GM06990 (cell line): ENCODE measurements at places on chromosomes 11 and 22.
A peak's percentile ranks its signal among the peaks of the same experiment; 100 is the strongest.

GRCh38 chr11:75896843-75897419 lies 81.9 kb downstream of the UVRAG start:
- no peak for DNase-seq

- DNase-seq: no peak
These were observed 41.3 kb downstream of the XKR3 start for GRCh38 chr22:16783930-16784354.

DNA sequence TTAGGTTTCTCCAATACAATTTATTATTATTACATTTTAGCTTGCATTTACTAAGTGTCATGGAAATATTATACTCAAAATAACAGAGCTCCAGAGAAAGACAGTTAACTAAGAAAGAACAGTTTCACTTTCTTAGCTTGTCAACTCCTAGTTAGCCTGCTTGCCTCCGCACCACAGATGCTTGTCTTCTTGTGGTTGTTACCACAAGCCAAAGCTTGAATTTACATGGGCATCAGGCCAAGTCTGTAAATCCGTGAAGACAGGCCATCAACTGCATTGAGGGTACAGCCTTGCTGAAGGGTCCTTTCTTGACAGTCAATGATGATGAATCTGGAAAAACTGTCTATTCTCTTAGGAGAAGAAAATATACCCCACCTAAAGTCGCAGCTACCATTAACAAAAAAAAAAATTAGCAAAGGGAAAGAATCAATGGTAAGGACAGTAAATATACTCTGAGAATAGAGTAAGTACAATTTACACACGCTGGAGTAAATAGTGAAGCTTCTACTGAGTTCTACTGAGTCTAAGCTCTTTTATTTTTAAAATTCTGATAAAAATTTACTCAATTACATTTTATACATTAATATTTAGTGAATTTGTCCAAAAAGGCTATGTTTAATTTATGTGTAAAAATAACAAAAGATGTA lies 15.6 kb upstream of the DENND5A start:
- DNase-seq: peak; percentile 50

GRCh38 chr11:5666402-5666793 lies 18.5 kb downstream of the TRIM5 start:
- no peak for DNase-seq

- DNase-seq: peak; percentile 95
These were observed 7.2 kb upstream of the PLXNB2 start for GRCh38 chr22:50314455-50315288.

DNA sequence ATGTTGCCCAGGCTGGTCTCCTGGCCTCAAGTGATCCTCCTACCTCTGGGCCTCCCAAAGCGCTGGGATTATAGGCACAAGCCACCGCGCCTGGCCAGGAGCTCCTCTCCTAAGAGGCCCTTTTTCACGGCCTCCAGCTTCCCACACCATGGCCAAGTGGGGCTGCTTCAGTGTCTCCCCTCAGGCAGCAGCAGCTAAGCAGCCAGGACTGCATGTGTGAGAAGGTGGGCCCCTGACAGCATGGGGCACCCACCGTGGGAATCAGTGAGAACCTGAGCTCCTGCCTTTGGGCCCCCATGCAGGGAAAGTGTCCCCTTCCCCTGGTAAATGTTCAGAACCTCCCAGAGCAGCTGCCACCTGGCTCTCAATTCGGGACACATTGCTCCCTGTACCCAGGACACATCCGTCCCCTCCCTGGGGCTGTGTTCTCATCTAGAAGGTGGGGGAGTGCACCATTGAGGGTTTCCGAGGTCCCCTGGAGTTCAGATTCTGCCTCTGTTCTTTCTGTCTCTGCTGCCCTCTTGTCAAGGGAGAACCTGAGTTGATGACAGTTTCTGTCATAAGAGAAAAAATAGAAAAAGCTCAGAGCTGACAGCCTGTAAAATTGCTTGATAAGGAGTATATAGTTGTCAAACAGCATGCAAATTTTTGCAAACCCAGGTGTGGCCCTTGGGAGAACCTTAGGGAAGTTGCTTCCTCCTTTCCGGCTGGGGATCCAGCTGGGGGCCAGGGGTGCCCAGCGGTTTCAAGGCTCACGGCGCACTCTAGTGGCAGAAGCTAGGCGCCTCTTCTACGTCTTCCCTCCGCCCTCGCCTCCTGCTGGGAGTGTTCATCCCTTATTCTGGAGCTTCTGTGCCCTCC lies 29.7 kb downstream of the FAM83F start:
- peak; percentile 37 for DNase-seq

DNA sequence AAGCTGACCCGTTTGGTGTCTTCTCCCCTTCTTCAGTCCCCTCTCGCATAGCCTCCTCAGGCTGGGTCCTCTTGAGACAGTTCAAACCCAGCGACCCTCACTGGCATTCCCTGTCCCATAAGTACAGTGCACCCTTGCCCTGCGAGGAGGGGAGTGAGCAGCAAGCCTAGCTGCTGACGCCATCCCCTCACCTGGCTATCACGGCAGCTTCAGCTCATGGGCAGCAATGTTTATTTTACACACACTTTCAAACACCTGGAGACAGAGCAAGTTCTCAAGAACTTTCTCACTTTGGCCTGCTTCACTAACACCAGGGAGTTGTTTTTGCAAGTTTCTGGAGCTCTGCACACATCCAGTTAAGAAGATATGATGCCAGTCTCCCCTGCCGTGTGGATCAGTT lies 189.6 kb upstream of the E2F8 start:
- no peak for DNase-seq

- no peak for DNase-seq
These were observed 107.0 kb downstream of the STIM1 start for GRCh38 chr11:3962406-3962840.

DNA sequence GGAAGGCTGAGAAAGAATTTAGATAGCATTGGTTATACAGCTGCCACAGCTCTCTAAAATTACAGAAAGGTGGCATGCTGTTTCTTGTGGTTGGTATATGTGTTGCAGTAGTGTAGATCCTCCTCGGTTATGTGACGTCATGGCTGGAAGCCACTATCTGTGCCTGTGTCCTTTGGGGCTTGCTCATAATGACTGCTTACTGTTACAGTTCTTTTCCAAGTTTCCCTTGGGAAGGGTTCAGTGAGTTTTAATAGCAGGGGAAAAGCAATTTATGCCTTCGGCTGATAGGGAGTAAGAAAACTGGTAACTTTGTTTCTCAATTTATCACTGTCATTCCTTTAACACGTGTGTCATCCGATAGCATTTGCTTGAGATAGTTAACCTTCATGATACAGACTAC lies 47.2 kb downstream of the POLD3 start:
- DNase-seq: no peak

- no peak for DNase-seq
These were observed 27.1 kb downstream of the PDGFD start for GRCh38 chr11:104136861-104137260.

DNA sequence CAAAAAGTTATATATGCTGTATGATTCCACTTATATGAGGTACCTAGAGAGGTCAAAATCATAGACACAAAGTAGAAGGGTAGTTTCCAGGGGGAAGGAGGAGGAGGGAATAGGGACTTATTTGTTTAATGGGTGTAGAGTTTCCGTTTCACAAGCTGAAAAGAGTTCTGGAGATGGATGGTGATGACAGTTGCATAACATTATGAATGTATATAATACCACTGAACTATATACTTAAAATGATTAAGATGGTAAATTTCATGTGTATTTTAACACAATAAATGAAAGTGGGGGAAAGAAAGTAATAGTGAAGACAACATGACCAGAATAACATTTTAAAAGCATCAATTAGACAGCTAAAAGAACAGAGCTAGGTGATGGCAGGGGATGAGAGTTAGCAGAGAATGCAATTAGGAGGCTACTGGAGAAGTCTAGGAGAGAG lies 51.2 kb downstream of the MRTFA start:
- no peak for DNase-seq

GRCh38 chr11:2796091-2796490 lies 89.5 kb downstream of the CDKN1C start:
- DNase-seq: no peak

DNA sequence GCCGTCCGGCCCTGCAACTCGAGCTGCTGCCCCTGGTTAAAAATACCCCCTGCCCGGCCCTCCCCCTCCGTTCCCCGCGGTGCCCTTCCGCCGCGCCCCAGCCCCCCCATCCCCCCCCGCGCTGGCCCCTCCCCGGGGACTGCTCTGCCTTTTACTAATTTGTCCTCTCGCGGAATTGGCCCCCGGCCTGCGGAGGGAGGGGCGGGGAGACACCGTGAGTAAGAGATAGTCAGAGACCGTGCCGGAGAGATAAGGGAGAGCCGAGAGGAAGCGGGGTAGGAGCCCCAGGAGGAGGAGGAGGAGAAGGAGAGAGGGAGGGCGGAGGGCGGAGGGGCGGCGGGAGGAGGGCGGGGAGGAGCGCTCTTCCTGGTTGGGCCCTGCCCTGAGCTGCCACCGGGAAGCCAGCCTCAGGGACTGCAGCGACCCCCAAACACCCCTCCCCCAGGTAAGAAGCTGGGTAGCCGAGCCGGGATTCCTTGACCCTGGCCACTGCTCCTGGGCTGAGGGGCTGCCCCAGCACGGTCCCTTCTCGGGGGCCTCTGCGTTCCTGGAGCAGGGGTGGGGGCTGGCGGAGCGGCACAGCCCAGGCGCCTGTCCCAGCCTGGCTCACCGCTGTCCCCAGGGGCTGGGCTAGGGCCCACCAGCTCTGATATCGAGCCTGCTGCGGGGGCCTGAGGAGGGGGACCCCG lies at the start of gene CAPN1:
Gene CAPN1, plus strand, starts transcription at position 360 of the 689 bp plus-strand sequence. CDS start 774 bp downstream, outside the sequence.
- peak; percentile 83 for DNase-seq

DNA sequence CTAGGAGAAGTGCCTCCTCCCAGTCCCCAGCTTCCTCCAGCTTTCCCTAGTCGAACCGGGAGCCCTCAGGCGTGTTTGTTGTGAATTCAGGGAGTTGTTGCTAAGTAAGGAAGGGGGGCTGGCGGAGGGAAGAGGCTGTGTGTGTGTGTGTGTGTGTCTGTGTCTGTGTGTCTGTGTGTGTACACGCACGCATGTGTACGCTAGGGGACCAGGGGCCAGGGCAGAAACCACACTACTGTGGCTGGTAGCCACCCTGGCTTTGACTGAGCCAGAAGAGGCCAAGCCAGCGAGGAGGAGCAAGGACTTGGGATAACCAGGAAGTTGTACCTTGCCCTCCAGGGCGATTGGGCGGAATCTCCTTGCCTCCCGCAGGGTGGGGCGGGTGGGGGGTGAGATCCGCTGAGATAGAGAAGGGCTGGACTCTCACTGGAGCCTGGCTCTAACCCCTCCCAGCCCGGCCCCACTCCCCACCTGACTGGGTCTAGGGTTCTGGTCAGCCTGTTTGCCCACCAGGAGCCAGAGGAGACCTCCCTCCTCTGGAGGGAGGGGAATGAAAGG lies 7.5 kb downstream of the BCL9L start:
- DNase-seq: no peak

- no peak for DNase-seq
These were observed 49.2 kb upstream of the OR4B1 start for GRCh38 chr11:48167380-48167779.

DNA sequence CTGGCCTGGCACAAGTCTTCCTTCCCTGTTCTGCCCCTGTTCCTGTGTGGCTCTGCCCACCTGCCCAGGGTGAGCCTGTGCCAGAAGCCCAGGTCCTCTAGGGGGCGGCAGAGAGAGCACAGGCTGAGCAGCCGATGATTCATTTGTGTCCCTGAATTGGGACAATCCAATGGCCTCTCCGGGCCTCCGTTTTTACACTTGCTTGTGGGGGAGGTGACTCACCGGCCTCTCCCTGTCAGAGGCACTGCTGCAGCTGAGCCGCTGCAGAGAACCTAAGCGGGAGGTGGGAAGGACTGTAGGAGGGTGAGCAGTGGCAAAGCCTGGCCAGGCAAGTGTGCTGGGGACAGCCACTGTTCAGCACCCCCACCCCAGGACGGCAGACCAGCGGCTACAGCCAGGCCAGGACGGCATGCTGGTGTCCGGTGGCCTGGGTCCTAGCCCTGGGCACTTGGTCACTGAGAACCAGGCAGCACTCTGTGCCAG lies 65.2 kb upstream of the LMO1 start:
- peak; percentile 57 for DNase-seq

DNA sequence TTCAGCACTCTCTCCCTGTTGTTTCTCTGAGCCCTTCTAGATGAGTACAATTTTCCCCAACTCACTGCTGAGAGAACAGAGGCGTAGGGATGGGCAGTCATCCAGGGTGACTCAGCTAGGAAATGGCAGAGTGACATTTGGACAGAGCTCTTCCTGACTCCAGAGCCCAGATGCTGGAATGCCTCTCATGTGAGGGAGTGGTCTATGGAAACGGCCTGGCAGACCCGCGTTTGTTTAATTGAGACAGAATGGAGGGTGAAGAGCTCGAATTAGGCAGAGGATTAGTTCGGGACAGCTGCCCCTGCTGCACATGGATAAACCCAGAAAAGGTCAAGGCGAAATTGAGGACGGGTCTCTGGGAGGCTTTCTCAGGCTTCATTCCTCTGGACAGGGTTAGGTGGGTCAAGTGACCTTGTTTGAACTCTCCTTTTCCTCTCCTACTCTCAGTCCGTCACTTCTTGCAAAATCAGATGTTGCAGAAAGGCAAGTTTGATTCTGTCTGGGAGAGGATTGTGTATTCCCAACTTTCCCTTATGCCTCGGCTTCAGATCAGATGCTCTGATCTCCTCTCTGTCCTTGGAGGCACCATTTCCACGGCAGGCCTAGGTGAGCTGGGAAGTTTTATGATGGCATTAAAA lies 7.6 kb upstream of the LMO2 start:
- no peak for DNase-seq

GRCh38 chr11:15828215-15828853 lies 528.0 kb downstream of the SOX6 start:
- DNase-seq: no peak

DNA sequence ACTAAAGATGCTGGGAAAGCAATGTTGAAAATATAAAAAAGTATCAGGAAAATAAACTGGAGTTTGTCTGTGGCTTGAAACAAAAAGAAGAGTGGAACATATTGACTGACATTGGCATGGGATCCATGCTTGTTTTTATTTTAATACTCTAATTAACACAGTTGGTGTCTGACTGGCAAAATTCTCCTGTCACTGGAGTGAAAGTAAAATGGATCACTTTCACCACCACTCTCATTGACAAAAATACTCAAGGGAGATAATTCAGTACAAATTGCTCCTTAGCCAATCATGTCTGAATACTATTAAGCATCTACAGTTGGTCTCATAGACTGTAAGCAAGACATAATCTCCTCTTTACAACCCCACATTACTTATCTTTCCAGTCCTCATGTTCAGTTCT lies 101.8 kb downstream of the DCDC1 start:
- DNase-seq: no peak

DNA sequence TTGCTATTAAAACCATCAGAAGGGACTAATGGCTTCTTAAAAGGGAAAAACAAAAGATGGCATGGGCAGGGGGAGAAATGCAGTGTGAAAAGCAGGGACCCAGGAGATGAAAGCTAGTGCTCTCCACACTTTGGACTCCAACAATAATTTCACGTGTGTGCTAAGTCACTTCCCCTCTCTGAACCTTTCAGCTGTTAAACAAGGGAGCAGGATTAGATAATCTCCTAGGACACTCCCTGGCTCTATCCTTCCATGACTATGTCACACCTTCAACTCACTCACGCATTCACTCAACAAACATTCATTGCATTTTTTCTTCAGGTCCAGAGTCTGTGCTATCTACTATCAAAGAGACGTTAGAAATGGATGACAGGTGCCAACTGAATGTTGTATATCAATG lies 88.7 kb downstream of the SYN3 start:
- DNase-seq: no peak

- peak; percentile 17 for DNase-seq
These were observed 5.1 kb downstream of the SSTR3 start for GRCh38 chr22:37206841-37207821.
